ENCODE measurements at places on chromosomes 12 and 14. TPM values are rescaled to one million over a fixed set of nuclear protein-coding genes. Genes with fewer than 3 reads are reported as not detected.

Gene IL31
- total RNA-seq = 5.1 TPM

Gene NYNRIN
- 0.04 TPM for total RNA-seq

Gene TCL1B
- not detected for total RNA-seq

Gene CHGA
- total RNA-seq = not detected

Gene TAS2R42
- total RNA-seq = not detected

Gene REP15
- 0.35 TPM for total RNA-seq

Gene LRRK2
- 0.31 TPM for total RNA-seq

Gene TPPP2
- total RNA-seq = not detected

Measured in CD8-positive, alpha-beta memory T cell (primary cell).